Right hindlimb (tissue), 1 donor: ENCODE measurements at places on chromosomes 7 and 10.

DNA sequence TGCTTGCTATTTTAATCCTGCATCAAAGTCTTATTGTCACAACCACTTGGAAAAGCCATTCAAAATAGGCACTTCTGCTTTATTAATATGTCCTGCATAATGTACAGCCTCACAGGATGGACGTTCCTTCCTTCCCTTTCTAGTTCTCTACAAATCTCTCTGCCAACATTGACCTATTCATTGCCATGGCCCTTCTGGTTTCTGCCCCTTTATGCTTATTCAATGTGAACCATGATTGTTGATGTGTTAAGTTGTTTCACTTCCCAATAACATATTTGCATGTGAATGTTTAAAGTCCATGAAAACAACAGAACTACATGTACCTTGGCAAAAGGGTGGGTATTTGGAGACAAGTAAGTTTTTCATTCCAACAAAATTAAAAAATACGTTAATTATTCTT lies 45.7 kb downstream of the COL28A1 start:
- DNase-seq = no peak

- DNase-seq = no peak
These were observed 33.7 kb downstream of the MINPP1 start for GRCh38 chr10:87538092-87539015.

- no peak for DNase-seq
These were observed 5.9 kb upstream of the HMX2 start for GRCh38 chr10:123141791-123142700.

- DNase-seq = no peak
These were observed 588 bp downstream of the GET4 start for GRCh38 chr7:876972-877311.

GRCh38 chr10:54691331-54691730 lies 109.7 kb downstream of the PCDH15 start:
- no peak for DNase-seq

DNA sequence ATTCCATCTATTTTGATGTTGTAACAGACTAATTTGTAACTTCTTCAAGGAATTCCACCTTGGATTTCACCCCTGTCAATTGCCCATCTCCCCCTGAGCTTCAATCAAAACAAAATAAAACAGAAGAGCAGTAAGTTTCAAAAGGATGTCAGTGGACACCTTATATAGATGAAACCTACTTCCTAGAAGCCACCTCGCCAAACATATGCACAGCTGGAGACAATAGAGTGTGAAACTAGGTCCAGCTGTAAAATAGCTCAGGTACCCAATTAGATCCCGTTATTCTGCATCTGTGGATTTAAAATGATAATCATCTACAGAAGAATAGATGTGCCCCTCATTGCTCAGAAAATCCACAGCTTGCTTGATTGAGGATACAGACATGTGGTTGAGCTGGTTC lies 598.6 kb downstream of the SH2D4B start:
- no peak for DNase-seq

GRCh38 chr7:151436446-151437158 lies 3.3 kb downstream of the CRYGN start:
- peak; percentile 68 for DNase-seq

DNA sequence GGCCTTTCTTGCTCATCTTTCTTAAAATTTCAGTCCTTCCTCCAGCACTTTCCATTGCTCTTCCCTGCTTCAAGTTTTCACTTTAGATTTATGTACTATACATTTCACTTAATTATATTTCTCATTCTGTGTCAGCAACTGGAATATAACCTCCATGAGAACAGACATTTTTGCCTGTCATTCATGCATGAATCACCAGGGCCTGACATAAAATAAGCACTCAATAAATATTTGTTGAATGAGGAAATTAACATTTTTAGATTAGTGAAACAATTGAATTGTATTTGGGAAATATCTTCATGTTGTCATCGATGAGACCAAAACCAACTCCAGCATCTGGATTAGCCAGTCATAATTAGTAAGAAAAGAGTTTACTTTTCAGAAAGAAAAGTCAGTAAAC lies 6.1 kb downstream of the SAMD9L start:
- DNase-seq = no peak

DNA sequence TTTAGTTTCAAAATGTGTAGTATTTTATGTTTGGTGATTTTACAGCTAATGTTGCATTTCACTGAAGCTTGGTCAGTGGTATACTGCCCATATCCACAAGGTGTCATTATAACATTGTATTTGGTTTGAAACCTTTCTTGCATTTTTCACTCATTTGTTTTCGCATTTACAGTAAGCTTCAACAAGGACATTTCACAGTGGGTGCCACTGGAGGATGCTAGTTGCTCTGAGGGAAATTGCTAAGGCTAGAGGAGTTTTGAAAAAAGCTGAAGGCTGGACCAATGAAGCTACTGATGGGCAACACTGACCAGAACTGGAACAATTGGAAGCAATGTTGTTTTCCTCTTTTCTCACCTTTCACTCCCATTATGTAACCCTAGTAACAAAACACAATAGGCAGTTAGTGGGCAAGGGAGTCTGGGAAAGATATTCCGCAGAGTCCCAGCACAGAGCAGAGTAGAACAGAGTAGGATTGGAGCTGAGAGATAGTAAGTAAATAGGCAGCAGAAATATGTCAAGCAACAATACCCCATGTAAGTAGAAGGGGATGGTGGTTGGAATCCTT lies 23.6 kb upstream of the SRI start:
- peak; percentile 30 for DNase-seq

GRCh38 chr7:116561697-116562483 lies 37.1 kb downstream of the CAV1 start:
- DNase-seq = no peak

- DNase-seq = peak; percentile 76
These were observed 1.2 kb downstream of the JAZF1 start for GRCh38 chr7:28179120-28180030.

DNA sequence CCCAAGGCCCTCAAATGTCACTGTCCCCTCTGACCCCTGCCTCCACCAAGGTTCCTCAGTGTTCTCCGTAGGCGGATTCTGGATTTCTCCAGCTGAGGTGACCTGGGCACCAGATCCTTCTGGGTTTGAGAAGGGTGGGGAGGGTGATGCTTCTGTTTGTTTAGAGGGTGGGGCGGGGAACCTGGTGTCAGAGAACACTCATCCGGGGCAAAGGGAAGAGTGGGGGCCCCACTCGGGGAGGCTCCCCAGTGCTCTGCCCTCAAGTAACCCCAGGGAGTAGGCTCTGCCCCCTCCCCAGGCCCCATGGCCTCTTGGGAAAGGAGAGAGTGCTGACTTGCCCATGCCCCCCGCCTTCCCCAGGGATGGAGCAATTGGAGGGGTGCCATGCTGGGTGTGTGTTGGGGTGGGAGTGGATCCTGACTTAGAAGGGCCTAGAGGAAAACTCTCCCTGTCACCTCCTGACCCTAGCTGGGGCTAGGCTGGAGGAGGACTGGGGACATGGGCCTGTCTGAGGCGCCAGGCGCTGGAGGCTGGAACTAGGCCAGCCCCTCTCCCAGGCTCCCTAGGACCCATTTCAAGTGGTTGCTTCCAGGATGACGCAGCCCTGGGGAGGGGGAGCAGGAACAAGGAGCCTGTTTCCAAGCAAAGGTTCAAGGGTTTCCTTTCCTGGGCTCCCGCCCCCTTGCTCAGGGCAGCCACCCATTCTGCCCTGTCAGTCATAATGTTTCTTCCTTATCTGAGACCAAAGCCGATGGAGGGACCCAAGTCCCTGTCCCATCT lies 27.9 kb downstream of the KAZALD1 start:
- no peak for DNase-seq

DNA sequence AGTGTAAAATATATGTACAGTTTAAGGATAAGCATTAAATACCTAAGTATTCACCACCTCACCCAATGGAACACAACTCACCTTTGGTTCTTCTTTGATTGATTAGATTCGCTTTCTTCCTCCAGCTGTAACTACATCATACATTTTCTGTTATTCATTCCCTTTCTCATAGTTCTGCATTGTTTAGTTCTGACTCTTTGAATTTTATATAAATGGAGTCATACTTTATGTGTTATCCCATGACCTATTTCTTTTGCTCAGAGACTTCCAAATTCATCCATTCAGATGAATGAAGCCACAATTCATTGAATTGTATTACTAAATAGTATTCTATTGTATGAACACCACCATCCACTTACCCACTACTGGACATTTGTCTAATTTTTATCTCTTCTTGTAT lies 12.3 kb downstream of the THNSL1 start:
- no peak for DNase-seq

DNA sequence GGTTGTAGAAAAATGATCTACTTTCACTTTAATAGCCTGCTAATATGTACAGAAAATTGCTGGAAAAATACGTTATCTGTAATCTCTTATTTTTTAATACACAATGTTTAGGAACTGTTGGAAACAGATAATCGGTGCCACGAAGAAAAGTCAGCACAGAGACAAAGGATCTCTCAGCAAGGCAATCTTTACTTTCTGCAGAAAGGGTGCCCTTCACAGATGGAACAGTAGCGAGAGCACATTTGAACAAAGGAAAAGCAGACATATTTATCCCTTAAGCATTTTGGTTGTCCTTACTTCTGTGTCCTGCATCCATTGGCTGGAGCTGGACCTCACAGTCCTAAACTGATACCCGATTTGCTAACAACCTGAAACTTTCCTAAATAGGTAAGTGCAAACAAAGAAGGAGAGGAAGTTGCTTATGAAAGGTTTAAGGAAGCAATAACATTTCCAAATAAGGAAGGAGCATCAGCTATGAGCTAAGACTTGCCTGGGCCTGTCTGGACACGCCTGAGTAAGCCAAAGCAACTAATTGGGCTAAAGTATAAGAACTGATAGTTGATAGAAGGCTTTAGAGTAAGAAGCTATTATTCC lies 640.0 kb downstream of the SH2D4B start:
- no peak for DNase-seq

DNA sequence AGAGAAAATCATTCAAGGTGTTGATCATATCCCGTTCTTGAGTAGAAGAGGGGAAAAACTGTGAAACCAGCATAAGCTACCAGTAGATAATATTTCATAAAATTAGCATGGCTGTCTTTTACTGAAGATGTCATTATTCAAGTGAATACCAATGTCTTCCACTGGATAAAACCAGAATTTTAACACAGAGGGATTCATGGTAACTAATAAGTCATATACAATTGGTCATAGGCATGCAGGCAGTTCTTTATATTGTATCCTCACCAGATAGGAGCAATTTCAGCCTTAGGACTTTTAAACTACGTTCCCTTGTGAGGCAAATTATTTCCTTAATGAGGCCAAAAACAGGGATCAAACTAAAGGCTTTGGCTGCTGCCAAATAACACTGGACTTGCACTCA lies 202.3 kb upstream of the PITRM1 start:
- DNase-seq = no peak

GRCh38 chr7:128045766-128046165 lies 14.5 kb upstream of the LRRC4 start:
- DNase-seq = no peak

GRCh38 chr7:98066934-98067507 lies 39.6 kb upstream of the LMTK2 start:
- no peak for DNase-seq

- no peak for DNase-seq
These were observed 8.0 kb downstream of the VSTM4 start for GRCh38 chr10:49107111-49107886.

DNA sequence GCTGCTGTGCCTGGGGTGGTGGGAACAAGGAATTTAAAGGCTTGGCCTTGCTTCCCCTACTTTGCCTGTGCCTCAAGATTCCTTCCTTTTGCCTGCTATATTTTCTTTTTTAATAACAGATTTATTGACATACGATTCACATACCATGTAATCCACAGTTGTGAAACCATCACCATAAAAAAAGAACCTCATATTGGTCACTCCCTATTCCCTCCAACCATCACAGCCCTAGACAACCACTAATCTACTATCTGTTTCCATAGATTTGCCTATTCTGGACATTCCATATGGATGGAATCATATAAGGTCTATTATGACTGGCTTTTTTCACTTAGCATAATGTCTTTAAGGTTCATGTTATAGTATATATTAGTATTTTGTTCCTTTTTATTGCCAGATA lies 59.3 kb upstream of the TRIM8 start:
- DNase-seq = no peak

DNA sequence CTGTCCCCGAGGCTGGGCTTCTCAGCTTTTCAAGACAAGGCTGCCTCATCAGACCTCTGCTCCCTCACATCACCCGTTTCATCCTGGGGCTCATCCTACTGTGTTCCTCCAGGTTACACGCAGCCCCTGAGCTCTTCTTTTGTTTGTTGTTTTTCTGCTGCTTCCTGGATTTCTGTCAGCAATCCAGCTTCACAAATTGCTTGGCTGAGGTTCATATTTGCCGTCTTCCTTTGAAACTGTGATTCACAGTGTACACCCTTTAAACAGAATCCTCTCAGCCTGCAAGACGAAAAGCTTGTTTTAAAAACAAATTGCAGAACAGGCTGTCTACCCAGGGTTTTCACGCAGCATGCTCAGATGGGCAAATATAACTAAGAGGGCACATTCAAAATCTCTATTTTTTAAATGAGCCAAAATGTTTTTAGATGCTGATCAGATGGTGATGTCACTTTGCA lies 39.1 kb upstream of the PARD3 start:
- peak; percentile 65 for DNase-seq

- DNase-seq = no peak
These were observed 64.4 kb upstream of the ARID5B start for GRCh38 chr10:61836888-61837754.

- DNase-seq = no peak
These were observed 595 bp upstream of the SFXN4 start for GRCh38 chr10:119166118-119166500.
